ENCODE measurements at places on chromosomes 12 and 14.

- DNase-seq = no peak
These were observed 9.4 kb upstream of the CIPC start for GRCh38 chr14:77088645-77089044.

GRCh38 chr12:83256562-83256961, 569.9 kb downstream of the TMTC2 start:
- no peak for DNase-seq

- DNase-seq = no peak
These were observed 75.9 kb downstream of the DNAI7 start for GRCh38 chr12:25119020-25119419.

DNA sequence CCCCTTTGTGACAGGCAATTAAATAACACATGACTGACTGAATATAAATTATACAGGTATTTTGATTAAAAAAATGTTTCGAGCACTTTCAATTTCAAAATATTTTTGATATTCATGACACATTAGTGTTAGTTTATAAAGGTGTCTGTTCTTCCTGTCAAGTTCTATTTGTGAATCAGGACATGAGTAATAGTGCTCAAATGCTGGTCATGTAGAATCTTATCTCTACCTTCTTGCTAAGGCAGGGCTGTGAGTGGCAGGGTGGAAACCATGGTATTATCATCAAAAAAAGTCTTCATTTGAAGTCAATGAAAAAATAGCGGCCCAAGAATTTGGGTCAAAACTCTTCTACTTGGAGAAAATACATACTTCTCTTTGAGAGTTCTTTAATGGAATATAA, 250.2 kb downstream of the DACT1 start:
- no peak for DNase-seq

- no peak for DNase-seq
These were observed 147.9 kb upstream of the NCOR2 start for GRCh38 chr12:124715121-124715990.

DNA sequence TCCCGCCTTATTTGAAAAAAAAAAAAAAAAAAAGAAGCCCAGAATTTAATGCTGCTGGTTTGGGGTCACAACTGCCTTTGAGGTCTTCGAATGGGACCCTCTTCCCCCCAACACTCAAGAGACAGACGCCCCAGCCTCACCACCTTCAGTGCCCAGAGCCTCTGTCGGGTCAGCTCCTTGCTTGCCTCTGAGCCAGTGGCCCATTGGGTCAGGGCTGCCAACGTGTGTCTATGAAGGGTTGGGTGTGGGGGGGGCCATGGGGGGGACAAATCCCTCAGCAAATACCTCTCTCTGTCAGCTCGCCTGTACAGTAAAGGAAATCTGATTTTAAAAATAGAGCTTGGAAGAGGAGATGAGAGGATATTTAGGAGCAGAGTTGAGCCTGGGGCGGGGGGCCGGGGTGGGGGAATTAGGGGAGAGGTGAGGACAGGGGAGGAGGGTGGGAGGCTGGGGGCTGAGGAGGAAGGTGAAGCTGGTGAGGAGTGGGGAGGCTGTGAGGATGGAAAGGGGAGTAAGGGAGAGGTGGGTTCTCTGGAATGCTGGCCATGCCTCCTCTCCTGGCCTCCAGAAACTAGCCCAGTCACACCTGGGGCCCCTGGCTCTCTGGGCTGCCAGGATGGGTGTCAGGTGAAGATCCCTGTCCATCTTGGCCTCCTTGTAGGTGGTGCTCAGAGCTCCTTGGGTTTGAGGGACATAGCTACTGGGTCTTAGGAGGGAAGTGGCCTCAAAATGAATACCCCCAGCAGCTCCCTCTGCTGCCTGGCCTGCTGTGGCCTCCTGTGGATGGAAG, 13.3 kb downstream of the RTL1 start:
- DNase-seq = no peak

- no peak for DNase-seq
These were observed 103.1 kb upstream of the C14orf180 start for GRCh38 chr14:104476437-104476836.

GRCh38 chr14:65038966-65039365, 52.3 kb downstream of the FNTB start:
- no peak for DNase-seq

DNA sequence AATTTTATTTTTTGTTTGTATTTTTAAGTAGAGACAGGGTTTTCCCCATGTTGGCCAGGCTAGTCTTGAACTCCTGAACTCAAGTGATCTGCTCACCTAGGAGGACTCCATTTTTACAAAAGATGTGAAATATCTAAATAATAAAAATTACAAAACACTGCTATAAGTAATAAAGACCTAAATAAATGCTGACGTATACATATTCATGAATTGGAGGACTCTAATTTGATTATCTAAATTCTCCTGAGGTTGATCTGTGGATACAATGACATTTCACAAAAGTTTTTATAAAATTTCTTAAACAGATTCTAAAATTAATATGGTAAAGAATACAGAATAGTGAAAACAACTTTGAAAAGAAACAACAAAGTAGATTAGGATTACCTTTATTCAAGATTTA, 1224.0 kb downstream of the SLC16A7 start:
- no peak for DNase-seq

GRCh38 chr14:68627868-68628604, 164.8 kb downstream of the ZFP36L1 start:
- DNase-seq = peak; percentile 59

GRCh38 chr14:45290547-45290946, 37.5 kb upstream of the MIS18BP1 start:
- no peak for DNase-seq

GRCh38 chr14:53938136-53938837, 18.3 kb downstream of the BMP4 start:
- no peak for DNase-seq

- DNase-seq = no peak
These were observed 9.5 kb downstream of the RITA1 start for GRCh38 chr12:113194971-113195391.

DNA sequence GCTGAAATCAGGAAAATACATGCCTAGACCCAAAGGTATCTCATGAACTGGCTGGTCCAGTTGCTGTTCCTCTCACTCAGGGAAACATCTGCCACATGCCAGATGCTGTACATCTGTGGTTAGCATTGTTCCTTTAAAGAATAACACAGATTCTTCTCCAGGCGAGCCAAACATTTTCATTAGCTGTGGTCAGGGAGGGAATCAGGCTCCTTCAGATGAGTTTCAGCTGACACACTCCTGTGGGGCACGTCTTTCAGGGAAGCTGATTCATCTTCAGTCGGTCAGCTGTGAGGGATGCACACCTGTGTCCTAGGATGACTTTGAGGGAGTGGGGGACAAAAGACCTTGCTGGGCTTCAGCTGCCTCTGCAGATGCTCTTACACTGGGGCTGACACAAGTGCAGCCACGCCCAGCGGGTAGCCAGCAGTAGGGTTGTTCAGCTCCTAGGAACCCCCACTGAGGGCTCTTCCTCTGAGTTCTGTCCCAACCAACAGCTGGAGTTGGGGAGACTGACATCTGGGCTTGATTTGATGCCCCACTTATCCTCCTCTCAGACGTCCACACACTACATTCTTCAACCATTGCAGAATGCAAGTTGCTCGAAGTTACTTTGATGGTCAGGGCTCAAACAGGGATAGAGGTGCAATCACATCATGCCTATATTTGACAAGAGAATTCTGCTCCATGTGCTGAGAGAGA, 155.0 kb downstream of the NUAK1 start:
- DNase-seq = no peak

DNA sequence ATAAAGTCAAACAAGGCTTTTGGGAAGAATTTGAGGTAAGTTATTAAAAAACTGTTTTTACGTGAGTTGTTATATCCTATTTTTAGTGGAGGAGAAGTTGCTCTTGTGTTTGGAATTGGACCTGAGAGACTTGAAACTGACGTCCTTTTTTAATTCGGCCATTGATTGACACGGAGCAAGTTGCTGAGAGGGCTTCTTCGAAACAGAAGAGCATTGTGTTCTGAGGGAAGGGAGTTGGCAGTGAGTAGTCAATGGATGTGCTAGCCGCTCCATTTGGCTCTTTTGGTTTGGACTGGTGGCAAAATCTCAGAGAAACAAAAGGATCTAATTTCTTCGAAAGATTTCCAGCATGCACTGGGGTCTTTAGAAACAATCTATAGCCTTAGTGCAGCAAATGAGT, 37.3 kb downstream of the PTPN11 start:
- no peak for DNase-seq

GRCh38 chr12:76275511-76276093, 72.6 kb downstream of the BBS10 start:
- no peak for DNase-seq

DNA sequence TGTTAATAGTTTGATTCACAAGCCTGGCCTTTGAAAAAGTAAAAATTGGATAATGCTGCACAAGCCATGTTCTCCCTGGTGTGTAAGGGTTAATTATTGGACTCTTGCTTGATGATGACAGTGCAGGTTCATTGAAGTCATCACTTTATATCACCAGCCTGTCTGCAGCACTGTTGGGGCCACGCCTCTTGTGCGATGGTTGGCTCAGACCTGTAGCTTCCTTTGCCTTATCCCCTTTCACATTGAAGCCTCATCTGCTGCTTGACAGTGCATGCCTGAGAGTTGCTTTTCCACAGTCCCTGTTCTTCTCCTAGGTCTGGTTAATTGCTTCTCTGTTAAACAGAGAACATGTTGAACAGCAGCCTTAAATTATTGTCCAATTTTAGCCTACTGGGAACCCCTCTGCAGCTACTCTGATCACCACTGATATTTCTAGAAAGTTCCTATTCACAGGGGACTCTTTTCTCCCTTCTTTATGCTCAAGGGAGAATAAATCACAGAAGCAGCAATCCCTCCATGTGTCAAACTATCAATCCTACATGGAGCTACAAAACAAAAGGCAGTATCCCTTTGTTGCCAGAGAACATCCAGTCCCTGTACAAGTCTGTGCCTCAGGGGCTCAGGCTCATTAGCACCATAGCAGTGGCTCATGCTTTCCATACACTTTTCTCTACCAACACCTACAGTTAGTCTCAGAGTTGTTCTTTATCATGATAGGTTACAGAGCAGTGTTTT, 322.1 kb downstream of the RGS6 start:
- DNase-seq = no peak

- peak; percentile 31 for DNase-seq
These were observed 806.0 kb downstream of the VRK1 start for GRCh38 chr14:97603201-97603600.

GRCh38 chr14:94536836-94537235, 24.4 kb upstream of the SERPINA4 start:
- DNase-seq = no peak

DNA sequence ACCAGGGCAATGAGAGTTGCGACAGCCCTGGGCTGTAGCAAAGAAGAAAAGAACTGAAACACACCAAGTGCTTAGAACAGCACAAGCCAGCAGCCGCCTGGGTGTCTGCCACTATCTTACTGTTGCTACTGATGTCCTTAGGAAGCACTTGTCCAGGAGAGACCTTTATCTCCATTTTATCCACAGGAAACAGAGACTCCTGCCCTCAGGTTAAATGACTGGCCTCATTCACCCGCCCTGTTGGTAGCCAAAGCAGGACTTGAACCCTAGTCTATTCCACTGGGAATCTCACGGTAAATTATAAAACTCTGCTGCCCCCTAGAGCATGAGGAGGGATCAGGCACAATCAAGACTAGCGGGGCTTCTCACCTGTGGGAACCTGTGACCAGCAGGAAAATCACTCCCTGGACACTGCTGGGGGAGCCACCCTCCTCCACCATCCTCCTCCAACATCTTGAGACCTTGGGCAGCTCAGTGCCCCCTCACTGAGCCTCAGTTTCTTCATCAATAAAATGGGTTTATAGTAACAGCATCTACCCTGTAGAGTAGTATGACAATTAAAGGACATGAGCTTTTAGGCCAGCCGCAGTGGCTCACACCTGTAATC, 20.5 kb upstream of the TESC start:
- no peak for DNase-seq

GRCh38 chr12:130486891-130487416, 149.3 kb downstream of the PIWIL1 start:
- no peak for DNase-seq

- no peak for DNase-seq
These were observed 338.1 kb upstream of the TMEM132C start for GRCh38 chr12:127928615-127929571.

DNA sequence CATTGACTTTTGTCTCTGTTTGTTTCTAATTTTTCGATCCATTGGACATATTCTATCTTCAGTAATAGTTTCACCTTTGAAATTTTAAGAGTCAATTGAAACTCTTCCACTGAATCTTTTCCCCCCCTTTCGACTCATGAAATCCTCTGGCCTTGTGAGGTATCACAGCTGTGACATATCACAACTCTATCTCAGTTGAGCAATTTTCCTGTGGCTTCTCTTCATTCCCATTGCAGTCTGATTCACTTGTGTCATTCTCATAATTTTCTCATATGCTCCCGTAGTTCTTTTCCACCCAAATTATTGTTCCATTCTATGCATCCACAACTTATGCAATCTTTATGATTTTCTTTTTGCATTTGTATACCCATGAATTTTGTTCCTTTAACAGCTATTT, 261.6 kb downstream of the DACT1 start:
- no peak for DNase-seq

DNA sequence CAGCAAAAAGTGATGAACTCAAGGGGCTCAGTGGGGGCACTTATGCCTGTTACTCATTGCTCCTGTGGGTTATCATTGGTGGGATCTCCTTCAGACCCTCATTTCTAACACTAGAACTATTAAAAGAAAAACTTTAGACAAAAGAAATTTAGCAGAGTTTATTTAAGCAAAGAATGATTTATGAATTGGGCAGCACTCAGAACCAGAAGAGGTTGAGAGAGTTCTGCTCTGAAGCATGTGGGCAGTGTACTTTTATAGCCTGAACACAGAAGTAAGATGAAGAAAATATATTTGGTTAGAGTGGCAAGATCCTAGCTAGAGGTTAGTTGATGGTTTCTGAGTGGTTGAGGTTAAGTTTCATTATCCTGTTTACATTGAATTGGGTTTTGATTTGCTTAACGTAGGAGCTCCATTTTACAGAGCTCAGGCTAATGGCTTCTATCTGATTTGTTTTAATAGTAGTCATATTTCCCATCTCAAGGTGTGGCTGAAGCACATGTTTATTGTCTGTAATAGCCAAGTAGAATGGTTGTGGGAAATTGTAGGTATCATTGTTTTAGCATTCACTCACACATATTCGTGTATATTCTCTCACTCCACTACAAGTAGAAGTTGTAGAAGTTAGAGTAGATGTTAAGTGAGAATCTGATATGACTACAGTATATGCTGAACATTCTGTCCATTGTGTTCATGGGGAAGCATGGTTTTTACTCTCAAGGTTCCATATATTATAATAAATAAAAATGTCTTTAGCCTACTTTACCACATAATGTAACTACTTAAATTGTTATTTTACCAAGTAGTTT, 27.6 kb downstream of the LEMD3 start:
- DNase-seq = no peak

DNA sequence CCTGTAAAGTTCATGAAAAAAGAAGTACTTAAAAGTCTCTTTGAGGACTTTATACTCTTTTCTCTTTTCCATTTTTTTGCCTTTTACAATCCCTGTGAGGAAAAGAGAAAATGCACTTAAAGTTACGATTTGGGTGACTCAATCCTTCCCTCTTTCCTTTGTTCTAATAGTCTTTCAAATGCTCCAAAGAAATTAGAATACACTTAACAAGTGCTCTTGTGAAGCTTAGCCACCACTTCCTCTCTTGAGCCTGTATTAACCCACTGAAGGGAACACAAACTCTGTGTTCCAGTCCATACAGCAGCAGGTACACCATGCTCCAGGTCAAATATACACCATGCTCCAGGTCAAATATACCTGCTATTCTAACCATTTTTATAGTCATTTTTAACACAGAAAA, 581.1 kb upstream of the MGAT4C start:
- DNase-seq = no peak

Data from activated T-cell treated with anti-CD3 and anti-CD28 coated beads for 1 hour (primary cell).